Activated CD8-positive, alpha-beta T cell treated with anti-CD3 and anti-CD28 coated beads, Interleukin-2, amount 10 ng/mL, durations not matched to agents 7 days and 5 days (primary cell): ENCODE measurements at places on chromosomes 1 and 21. TPM values are rescaled to one million over a fixed set of nuclear protein-coding genes. Genes with fewer than 3 reads are reported as not detected.

The NBPF26 gene
- total RNA-seq = 23.7 TPM

The IL23R gene
- 0.45 TPM for total RNA-seq

GRCh38 chr21:14842601-14843000, 222.2 kb downstream of the NRIP1 start:
- DNase-seq = no peak

DNA sequence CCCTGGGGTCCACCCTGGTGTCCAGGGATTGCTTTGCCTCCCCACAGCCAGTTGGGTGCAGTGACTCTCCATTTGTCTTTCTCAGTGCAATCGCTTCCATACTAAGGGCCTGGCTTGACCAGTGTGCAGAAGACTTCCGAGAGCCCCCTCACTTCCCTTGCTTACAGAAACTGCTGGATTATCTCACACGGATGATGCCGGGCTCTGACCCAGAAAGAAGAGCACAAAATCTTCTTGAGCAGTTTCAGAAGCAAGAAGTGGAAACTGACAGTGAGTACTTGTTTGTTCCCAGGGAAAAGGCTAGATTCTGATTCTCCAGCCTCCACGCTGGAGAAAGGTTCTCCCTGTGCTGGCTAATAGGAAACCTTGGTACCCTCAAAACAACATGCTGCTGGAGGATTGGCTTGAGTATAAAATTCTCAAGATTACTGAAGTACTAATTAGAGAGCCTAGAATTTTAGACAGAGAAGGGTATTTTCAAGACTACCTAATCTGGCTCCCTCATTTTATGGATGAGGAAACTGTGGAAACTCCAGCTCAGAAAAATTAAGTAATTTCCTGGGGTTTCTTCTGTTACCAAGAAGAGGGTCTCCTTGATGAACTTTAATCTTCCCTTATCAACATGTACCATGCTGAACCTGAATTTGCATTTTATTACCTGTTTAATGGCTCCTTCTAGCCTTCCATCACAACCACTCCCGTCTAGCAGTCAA, 75.8 kb downstream of the RGL1 start:
- DNase-seq = no peak

DNA sequence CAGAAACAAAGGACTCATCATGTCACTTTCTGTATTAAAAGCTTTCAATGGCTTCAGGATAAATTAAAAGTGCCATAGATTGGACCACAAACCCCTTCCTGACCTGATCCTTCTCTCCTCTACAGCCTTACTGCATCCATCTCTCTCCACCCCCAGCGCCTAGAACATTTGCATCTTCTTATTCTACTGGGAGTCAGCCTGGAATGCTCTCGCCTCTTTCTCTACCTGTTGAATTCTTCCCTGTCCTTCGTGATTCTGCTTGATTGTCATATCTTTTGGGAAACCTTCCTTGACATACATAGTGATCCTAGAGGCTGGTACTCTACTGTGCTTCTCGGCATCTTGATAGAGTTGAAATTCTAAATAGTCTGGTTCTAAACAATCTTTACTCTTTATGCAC, 332.0 kb upstream of the PBX1 start:
- no peak for DNase-seq
